ENCODE measurements at places on chromosomes 5 and 9. TPM values are rescaled to one million over a fixed set of nuclear protein-coding genes. Genes with fewer than 3 reads are reported as not detected.

Gene DNAJB5
- 8.2 TPM for total RNA-seq

Gene TEK
- 18.6 TPM for total RNA-seq

Gene BHMT2
- 3.7 TPM for total RNA-seq

Gene CCDC180
- 0.38 TPM for total RNA-seq

Gene ADGRD2
- total RNA-seq, result not detected

Gene CARTPT
- not detected for total RNA-seq

Gene SPINK4
- not detected for total RNA-seq

Gene TEX48
- not detected for total RNA-seq

Gene SLCO4C1
- total RNA-seq, result under 0.01 TPM

Gene IFNA13
- total RNA-seq, result not detected

Gene HAND1
- not detected for total RNA-seq

Gene APC
- total RNA-seq, result 54.4 TPM

Gene LMAN2
- total RNA-seq, result 342 TPM

Gene MAN1B1
- total RNA-seq, result 67.3 TPM

Gene OR1L6
- total RNA-seq, result not detected

Gene SLC6A3
- not detected for total RNA-seq

Gene PAEP
- not detected for total RNA-seq

Gene TMEM215
- not detected for total RNA-seq

Gene GABRG2
- total RNA-seq, result not detected

Gene KIAA0825
- total RNA-seq, result 3.3 TPM

Gene SLC25A2
- 0.19 TPM for total RNA-seq

Gene SPATA6L
- 0.38 TPM for total RNA-seq

Gene MED27
- total RNA-seq, result 8.7 TPM

Gene ADRB2
- total RNA-seq, result 1.5 TPM
